ENCODE measurements at places on chromosomes 6 and 20.
A peak's percentile ranks its signal among the peaks of the same experiment; 100 is the strongest.

- peak; percentile 66 for DNase-seq
Measured at GRCh38 chr6:37077905-37078296, 72.4 kb downstream of the FGD2 start.

DNA sequence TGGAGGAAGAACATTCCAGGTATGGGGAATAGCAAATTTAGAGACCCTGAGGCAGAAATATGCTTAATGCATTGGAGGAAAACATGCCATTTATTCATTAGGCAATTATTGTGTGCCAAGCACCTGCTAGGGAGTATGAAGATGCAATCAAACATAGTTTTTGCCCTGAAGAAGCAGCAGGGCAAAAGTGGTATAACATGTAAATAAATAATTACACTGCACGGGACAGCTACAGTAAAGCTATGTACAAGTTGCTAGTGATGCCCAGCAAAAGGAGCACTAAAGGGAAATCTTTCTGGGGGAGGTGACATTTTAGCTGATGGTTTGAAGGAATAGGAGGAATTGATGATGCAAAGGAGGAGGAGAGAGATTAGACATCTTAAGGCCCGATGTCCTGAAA is 624 bp upstream of the TJAP1 start:
- no peak for DNase-seq

- DNase-seq: no peak
Measured at GRCh38 chr6:1080453-1081337, 231.2 kb upstream of the FOXQ1 start.

- no peak for DNase-seq
Measured at GRCh38 chr6:113344969-113345368, 512.2 kb upstream of the MARCKS start.

DNA sequence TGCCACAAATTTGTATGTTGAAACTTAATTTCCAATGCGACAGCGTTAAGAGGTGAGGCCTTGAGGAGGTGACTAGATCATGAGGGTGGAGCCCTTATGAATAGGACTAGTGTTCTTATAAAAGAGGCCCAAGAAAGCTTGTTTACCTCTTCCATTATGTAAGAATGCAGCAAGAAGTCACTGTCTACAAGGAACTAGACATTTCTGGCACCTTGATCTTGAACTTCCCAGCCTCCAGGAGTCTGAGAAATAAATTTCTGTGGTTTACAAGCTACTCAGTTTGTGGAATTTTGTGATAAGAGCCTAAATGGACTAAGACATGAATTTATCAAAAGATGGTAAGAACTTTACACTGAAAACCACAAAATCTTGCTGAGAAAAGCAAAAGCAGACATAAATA is 173.6 kb upstream of the SGK1 start:
- no peak for DNase-seq

DNA sequence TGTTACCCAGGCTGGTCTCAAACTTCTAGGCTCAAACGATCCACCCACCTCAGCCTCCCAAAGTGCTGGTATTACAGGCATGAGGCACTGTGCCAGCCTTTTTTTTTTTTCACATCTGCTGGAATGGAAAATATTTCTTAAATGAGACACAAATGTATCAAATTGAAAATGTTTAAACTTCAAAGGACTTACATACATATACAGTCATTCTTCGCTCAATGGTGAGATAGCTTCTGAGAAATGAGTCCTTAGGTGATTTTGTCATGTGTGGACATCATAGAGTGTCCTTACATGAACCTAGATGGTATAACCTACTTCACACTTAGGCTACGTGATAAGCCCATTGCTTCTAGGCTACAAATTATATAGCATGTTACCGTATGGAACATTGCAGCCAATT is 43.1 kb downstream of the MICA start:
- DNase-seq: no peak

DNA sequence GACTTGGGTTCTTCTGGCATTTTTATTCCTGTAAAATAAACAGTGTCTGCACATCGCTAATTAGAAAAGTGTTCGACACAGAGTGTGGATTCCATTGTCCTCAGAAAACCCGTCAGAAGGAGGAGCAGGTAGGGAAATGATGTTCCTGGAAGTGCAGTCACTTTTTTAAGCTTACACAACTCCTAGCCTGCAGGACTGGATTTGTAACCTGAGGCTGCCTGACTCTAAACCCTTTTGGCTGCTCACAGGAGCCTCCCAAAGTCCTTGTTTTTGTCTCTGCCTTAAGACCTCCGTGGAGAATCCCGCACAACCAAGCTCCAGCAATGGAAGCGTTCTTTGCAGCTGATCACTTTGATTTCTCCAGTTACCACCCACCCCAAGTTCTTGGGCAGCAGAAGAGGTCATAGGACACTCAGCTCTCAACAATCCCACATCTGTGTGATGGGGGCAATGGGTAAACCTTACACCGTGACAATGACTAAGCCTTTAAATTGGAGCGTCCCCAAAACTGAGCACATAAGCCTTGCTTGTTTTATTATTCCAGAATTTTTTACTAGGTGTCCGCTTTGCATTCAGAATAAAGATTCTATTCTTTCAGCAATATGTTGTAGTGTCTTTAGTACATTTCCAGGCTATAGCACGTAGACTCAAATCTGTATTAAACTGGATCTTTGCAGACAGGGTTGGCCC is 227.9 kb downstream of the TBXT start:
- no peak for DNase-seq

- no peak for DNase-seq
Measured at GRCh38 chr6:13916230-13916944, 8.4 kb upstream of the RNF182 start.
